ENCODE measurements at places on chromosomes 4 and X.

DNA sequence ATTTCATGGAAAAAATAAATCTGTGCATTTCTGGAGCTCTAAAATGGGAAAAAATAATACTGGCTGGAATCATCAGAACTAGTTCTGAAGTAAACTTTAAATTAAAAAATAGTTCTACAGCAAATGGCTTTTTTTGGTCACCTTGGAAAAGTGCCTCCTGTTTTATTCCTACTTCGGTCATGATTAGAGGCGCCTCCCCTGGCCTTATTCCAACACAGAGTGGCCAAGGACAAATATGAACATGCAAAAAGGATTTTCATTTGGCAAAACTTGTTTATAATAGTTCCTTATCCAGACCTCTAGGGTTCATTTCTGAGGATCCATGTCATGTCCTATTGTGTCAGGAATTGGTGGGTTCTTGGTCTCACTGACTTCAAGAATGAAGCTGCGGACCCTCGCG, 11.1 kb upstream of the KLF8 start:
- DNase-seq = no peak

DNA sequence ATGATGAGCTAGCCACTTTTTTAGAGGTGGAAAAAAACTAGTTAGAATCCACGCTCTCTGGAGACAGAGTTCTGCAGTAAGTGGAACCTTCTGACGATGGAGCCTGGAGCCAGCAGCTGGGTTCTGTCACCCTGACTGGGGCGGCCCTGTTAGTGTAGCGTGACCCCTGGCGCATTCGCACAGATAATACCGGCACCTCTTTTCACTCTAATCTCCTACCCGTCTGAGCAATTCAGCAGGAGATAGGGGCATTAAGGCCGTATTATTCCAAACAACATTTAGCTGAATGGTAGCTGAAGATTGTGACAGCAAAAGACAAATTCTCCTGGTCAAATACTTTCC, 292.6 kb downstream of the FBXO8 start:
- DNase-seq = no peak

DNA sequence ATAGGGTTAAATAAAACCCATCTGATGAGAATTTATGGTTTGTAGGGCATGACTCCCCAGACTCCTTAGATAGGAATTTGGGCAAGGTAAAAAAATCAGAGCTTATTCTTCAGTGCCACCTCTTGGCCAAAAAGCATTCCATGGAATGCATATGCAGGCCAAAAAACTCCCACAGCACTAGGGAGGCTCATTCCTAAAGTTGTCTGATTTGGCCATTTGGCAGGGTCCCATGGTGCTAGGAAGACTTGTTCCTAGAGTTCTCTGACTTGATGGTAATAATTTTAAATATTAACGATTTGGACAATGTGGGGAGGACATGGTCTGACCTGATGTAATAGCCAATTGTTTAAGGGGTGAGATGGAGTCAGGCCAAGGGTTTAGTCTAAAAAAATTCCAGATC, 93.0 kb downstream of the SPIN4 start:
- peak; percentile 43 for DNase-seq

- DNase-seq = peak; percentile 89
Observed at GRCh38 chrX:46791927-46792809, 33.2 kb upstream of the SLC9A7 start.

Data from GM23248 (cell line).